NCI-H524 (cell line): ENCODE measurements at places on chromosomes 12 and 14.
A peak's percentile ranks its signal among the peaks of the same experiment; 100 is the strongest.

- no peak for DNase-seq
Measured at GRCh38 chr12:62256408-62257096, 3.7 kb upstream of the USP15 start.

DNA sequence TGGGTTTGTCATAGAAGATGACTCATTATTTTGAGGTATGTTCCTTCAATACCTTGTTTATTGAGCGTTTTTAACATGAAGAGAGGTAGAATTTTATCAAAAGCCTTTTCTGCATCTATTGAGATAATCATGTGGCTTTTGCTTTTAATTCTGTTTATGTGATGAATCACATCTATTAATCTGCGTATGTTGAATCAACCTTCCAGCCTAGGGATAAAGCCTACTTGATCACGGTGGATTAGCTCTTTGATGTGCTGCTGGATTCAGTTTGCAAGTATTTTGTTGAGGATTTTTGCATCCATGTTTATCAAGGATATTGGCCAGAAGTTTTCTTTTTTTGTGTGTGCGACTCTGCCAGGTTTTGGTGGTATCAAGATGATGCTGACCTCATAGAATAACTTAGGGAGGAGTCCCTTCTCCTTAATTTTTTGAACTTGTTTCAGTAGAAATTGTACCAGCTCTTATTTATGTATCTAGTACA is 602.6 kb downstream of the SNAPC1 start:
- peak; percentile 20 for DNase-seq

DNA sequence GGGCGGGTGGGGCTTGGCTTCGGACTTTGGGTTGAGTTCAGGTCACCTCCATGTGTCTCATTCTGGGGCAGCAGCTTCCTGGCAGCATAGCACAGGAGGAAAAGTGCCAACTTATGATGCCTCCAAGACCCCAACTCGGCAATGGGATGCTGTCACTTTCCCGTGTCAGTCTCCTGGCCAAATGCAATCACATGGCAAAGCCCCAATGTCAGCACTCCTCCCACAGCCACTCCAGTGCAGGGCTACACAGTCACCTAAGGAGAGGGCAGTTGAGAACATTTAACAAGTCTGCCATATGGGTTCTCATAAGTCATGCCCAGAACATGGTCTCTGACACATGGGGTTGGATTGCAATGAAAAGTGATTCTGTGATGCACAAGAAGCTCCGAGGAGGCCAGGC is 26.7 kb downstream of the ELK3 start:
- no peak for DNase-seq

DNA sequence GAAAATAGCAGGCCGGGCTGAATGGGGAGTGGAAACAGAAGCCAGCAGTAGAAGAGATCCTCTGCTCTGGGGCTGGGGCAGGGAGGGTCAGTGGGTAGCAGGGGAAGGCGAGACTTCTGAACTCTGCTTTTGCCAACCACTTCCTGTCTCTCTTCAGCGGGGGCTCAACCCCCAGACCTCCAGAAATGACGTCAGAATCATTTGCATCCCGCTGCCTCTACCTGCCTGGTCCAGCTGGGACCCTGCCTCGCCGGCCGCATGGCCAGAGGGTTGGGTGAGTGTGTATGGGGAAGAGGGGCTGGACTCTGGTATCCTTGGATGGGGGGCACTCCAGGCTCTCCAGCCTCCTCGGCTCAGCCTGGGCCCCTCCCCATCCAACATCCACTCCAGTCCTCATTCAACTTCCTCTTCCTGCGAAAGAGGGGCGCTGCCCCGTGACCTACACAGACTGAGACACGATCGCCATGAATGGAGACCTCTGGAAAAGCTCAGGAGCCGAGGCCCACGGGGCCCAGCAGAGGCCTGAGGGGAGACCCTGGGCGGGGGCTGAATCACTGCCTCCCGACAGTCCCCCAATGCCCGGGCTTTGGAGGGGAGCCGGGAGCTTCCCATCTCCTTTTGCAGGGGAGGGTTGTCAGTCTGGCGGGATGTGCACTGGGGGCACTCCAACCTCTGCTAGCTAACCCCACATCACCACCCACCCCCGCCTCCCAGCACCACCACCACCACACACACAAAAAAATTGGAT is 458 bp upstream of the HOXC4 start:
- no peak for DNase-seq

- DNase-seq = no peak
Measured at GRCh38 chr14:72810201-72810600, 83.7 kb downstream of the DPF3 start.

GRCh38 chr12:119803381-119803791 is 73.7 kb downstream of the CIT start:
- no peak for DNase-seq

DNA sequence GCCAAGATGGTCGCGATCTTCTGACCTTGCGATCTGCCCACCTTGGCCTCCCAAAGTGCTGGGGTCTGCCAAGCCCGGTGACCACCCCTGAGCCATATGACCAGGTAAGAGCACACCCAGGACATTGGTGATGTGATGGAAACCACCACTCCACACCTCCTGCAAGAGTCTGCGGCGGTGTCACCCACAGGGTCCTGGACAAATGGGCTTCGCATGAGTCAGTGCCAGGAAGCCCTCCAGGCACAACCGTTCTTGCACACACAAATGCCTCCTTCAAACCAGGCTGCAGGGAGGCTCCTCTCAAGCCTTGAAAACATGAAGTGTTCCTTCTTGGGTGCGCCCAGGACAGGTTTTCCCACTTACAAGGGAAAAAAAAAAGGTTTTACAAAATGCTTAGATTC is 16.6 kb downstream of the PITPNM2 start:
- DNase-seq = no peak

- no peak for DNase-seq
Measured at GRCh38 chr14:23297611-23298277, 4.9 kb downstream of the PPP1R3E start.

GRCh38 chr12:26428420-26428819 is 233.0 kb downstream of the SSPN start:
- DNase-seq = no peak

DNA sequence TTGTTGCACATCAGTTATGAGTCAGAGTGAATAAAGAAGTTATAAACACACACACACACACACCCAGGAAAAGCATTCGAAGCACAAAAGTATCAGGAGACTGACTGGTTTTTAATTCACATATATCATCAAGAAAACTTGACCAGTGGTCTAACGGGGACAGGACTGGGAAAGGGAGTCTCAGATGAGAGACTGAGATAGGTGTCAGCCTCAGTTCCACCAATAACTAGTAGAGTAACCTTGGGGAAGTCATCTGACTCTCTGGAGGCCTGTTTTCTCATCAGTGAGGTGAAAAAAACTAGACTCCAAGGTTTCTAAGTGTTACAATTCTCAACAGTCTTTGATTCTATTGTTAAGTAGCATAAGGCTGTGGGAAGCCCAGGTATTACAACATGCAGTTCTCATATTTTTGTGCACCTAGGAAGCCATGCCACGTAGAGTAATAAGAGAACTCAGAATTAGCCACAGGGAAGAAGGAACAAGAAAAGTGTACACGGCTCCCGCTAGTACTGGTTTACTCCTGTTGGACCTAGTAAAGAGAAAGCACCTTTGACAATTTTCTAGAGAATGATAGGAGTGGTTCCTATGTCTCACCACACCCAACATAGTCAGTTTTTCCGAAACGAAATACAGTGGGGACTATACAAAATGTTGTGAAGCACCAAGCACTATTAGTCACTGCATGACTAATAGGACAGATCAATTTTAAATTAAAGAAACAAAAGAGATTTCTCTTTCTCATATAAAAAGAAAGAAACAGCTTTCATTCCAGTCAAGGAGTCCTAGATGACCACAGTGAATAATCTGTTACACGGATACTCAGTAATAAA is 5.0 kb downstream of the PPTC7 start:
- DNase-seq = no peak

DNA sequence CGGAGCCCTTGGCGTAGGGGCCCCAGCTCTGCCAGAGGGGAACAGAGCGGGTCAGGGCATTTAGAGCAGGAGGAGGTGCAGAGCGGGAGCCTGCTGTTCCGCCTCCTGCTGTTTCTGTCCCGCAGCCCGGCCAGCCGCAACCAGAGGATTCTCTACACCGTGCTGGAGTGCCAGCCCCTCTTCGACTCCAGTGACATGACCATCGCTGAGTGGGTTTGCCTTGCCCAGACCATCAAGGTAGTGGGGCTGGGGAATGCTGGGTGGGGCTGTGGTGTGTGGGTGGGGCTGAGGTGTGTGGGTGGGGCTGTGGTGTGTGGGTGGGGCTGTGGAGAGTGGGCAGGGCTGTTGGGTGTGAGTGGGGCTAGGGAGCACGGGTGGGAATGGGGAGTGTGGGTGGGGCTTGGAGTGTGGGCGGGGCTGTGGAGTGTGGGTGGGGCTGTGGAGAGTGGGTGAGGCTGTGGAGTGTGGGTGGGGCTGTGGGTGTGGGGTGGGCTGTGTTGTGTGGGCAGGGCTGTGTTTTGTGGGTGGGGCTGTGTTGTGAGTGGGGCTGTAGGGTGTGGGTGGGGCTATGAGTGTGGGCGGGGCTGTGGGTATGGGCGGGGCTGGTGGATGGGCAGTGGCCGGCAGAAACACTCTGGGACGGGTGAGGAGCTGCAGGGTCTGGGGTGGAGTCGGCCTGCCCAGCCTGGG is 8.0 kb downstream of the ASPG start:
- DNase-seq = no peak

DNA sequence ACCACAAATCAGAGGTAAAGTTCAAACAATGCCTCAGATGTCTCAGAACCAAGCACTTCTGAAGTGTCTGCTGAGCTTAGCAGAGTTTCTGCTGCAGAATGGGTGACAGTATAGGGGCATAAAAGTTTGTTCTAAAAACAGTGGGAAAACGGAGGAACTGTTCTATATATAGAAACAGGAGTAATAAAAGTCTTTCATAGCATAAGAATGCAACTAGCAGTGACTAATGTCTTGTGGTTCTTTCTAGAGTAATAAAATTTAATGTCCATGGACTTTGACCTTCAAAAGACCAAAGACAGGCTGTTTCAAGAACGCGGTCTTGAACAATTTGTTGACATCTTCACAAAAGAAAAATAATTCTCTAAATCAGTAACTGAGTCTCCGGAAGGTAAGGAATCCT is 107.5 kb upstream of the FAR2 start:
- DNase-seq = no peak

- DNase-seq = no peak
Measured at GRCh38 chr12:12336511-12336910, 13.5 kb downstream of the MANSC1 start.

DNA sequence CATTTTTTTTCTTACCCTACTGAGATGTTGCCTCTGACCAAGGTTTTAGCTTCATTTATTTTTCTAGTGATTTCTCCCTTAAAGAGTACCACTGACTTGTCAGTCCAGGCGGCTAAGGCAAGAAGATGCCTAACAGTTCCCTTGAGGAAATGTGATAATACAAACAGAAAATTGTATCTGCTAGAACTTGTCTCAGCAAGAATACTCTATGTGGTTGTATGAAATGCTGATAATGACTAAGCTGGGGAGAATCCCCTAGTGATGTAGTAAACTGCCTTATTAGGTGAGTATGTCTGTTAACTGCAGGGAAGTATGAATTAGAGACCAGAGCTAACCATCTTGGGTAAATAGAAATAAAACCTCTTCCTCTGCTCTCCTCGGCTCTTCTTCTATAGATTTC is 6.7 kb downstream of the C12orf54 start:
- no peak for DNase-seq

- no peak for DNase-seq
Measured at GRCh38 chr12:120264086-120264903, 1.2 kb downstream of the PXN start.

DNA sequence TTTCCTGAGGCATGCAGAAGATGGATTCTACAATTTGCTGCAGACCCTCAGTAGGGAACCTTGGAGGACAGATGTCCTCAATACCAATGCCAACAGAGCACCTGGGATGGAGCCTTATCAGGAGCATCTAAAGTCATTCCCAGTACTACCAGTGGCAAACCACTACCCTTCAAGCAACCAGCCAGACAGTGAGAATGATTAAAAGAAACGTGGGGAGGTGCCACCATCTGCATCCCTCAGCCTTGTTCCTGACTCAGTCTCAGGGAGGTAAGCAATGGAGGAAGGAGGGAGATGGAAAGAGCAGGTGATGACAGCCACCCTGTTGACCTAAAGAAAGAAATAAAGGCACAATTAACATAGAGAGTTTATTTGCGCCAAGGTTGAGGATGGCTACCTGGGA is 175.2 kb upstream of the GRIN2B start:
- DNase-seq = no peak

DNA sequence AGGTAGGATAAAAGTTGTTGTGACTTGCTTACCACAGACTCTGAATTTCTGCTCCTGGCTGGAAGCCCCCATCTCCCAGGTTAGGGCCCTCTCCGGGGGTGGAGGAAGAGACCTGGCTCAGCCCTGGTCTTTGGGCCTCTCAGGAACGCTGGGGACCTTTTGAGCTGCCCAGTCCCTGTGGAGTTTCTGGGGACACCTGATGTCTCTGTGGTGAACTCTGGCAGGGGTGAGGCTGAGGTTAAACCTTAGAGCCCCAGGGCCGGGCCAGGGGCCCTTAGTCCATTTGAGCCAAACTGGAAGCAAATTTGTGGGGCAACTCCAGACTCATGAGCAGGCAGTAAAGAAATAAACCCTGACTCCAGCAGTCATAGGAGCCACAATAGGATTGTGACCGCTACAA is 112.1 kb downstream of the ADGRD1 start:
- no peak for DNase-seq

DNA sequence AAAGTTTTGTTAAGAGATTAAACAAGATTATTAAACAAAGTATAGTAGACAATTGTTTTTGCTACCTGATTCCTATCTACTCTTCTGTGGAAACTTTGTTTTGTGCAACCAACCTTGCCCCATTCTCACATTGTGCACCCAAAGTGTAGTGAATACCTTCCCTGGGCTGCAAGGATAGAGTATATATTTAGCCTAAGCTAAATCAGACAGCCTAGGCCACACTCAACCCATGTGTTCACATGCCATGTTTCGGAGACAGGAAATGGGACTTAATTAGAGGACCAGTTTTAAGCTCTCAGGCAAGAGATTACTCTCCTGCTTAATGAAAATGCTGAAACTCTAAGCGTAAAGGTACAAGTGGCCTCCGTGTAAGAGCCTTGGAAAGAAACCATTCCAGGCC is 734.9 kb upstream of the USP15 start:
- DNase-seq = peak; percentile 81

GRCh38 chr12:71158361-71158882 is 623 bp upstream of the TSPAN8 start:
- DNase-seq = no peak

DNA sequence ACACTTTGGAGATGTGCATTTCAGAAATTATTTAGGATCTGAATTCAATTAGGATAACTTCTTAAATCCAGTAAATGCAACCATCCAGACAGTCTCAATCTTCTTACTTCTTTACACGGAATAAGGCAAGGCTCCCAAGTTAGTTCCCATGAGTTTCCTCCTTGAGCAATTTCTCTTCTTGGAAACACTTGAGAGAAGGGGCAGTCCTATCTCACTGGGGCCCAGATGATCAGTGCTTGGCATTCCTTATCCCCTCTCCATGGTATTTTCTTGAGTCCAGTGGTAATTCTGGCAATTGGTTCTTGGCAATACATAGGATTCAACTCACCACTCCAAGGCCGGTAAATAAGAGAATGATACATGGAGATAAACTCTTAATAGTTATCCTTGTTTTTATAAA is 87.1 kb upstream of the PTHLH start:
- no peak for DNase-seq
